Stimulated activated naive B cell treated with anti-CD40 and anti-IgM and Interleukin-4, amounts not matched to agents 10 μg/mL and 1 μg/mL and 100 μg/mL, for 72 hours (primary cell): ENCODE measurements at places on chromosomes 4 and X.

DNA sequence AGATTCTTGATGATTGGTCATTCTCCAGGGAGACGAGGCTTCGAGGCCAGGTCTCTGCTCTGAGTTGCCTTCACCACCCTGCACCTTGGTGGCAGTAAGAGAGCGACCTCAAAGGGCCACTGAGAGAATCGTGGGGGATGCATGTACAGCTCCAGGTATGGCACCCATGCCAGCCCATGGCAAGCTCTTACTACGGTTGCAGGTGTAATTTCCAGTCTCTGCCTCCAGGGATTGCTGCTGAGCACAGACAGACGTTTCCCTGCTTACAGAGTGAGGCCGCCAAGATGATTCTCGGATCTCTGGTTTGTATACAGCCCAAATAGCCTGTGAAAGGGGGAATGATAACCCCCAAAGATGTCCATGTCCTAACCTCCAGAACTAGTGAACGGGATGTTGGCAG is 16.3 kb upstream of the DRD5 start:
- DNase-seq, result peak; percentile 6

GRCh38 chrX:41302370-41302769 is 31.6 kb upstream of the DDX3X start:
- DNase-seq, result no peak

- no peak for DNase-seq
These were observed 227.9 kb upstream of the ZFP42 start for GRCh38 chr4:187767687-187768086.

- DNase-seq, result no peak
These were observed 514.5 kb upstream of the SMIM31 start for GRCh38 chr4:164239433-164239832.

DNA sequence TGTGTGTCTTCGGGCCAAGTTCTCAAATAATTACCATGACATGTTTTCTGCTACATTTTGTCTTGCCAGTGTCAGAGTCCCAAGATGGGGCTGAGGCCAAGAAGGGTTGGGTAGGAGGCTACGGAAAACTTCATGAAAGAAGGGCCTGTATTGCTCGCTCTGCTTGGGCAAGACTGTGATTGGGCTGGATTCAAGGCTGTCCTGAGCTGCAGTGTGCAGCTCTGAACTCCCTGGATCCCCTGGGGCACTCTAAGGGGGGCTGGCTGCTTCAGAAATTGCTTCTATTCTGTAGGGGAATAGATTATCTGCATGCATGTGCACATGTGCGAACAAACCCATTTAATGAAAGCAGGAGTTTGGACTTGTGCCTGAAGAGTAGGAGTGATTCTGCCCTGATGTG is 13.6 kb downstream of the TSPAN6 start:
- no peak for DNase-seq

GRCh38 chr4:80610199-80610598 is 274.7 kb downstream of the CFAP299 start:
- DNase-seq, result no peak

GRCh38 chr4:128009428-128009827 is 44.2 kb downstream of the ABHD18 start:
- no peak for DNase-seq

- no peak for DNase-seq
These were observed 1044.4 kb upstream of the DIAPH2 start for GRCh38 chrX:95640226-95640625.

DNA sequence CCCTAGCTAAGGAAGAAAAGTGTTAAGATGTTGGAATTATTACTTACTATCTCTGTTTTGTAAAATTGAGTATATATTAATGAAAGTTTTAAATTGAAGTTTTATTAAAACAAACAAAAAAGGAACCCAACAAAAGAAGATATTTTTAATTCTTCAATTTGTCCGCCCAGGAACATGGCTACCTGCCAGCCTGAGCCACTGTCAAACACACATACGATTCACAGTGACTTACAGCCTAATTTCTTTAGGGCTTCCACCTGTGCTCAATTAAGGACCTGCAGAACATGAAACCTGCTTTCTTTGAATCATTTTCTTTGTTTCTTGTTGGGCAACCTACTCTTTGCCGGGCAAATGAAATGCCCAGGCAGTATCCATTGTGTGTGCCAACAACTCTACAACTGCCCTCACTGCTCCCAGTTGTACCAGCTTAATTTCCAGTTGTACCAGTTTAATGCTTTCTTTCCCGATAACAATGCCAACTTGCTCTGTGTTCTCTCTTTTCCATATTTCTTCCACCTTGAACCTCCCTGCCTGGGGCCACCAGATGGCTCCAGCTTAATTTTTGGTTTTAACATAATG is 181.7 kb downstream of the GBA3 start:
- DNase-seq, result no peak

DNA sequence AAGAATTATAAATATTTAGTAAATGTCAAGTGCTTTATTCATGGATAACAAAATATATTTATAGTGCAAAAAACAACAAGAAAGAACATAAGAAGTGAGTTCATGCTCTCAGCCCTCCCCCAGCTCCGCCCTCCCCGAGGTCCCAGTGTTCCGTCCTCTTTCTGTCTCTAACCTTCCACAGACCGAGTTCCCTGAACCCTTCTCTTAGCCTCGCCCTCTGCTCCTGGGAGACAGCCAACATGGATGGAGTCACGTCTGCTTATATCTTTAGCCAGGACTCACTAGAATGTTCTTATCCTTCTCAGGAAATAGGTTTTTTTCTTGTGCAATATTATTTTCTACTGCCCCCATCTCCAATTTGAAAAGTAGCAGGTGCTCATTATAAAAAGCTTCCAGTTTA is 40.1 kb upstream of the HELT start:
- DNase-seq, result no peak

- DNase-seq, result no peak
These were observed 31.0 kb upstream of the PPARGC1A start for GRCh38 chr4:23920716-23921446.

DNA sequence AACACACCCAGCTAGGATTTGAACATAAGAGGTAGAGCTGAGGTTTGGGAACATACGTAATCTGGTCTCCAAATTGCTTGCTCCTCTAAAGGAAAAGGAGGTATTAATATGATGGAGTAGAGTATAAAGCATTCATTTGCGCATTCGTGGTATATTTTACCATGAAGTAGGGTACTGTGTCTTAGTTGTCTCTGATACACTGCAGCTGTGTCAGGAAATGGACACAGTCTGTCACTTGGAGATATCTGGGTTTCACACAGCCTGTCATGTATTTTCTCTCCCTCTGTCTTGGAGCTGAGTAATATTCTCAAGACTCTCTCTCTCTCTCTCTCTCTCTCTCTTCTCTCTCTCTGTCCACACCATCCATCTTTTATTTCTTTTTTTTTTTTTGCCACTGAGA is 274.8 kb upstream of the UGT8 start:
- DNase-seq, result no peak

DNA sequence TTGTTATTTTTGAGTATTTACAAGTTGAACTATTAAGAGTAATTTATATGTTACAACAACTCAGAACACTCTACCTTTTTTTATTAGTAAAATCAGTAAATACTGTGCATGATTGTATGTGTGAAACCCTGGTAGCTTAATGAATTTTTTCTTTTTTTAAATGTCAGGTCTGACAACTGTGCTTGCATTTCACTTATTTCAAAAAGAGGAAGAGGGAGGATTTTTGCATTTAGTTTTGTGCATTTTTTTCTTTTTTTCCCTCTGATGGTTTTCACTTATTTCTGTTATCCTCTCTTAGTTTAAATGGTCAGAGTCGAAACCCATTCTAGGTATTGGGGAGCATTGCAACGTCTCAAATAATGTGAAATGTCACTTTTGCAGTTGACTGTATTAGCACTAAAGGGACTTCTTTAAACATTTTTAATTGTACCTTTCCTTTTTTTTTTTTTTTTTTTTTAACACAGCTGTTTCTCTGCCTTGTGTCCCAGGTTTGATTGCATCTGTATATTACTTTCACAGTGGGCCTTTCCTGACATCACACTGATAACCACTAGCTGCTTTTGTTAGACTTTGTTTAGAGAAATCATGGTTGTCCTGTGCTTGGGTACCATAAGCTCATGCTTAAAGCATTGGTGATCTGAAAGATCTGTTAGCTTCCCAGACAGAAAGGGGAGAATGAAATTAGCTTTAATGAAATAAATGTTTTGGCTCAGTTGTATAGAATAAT is 28.5 kb downstream of the MOB1B start:
- DNase-seq, result no peak

DNA sequence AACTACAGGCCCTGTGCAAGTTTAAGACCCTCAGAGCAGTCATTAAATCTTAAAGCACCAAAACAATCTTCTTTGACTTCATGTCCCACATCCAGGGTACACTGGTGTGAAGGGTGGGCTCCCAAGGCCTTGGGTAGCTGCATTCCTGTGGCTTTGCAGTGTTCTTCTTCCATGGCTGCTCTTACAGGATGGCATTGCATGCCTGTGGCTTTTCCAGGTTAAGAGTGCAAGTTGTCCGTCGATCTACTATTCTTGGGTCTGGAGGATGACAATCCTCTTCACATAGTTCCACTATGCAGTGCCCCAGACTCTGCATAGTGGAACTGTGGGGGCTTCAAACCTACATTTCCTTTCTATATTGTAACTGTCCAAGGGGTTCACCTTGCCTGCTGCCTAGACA is 494.5 kb downstream of the CFAP47 start:
- no peak for DNase-seq

DNA sequence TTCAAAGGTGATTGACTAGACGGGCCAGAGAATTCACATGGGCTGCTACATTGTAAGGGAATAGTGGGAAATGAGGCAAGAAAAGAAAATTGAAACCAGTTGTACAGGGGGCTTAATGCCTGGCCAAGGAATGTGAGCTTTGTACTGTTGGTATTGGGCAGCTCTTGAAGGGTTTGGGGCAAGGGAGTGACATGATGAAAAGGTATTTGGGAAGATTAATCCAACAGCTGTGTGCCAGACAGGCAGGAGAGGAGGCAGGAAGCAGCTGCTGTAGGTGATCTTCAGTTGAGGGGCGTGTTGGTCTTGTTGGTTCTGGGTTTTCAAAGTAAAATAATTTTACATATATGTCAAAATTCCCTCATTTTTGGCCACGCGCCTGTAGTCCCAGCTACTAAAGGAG is 384.5 kb upstream of the TENM3 start:
- no peak for DNase-seq

DNA sequence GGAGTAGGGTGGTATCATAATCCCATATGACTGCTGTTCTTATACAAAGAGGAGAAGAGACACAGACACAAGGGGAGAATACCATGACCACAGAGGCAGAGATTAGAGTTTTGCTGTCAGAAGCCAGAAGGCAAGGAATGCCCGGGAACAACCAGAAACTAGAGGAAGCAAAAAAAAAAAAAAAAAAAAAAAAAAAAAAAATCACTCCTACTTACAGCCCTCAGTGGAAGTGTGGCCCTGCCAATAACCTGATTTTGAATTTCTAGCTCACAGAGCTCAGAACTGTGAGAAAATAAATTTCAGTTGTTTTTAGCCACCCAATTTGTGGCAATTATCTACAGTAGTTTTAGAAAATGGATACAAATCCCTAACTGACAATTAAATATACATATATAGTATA is 30.4 kb upstream of the UBE2NL start:
- DNase-seq, result no peak

DNA sequence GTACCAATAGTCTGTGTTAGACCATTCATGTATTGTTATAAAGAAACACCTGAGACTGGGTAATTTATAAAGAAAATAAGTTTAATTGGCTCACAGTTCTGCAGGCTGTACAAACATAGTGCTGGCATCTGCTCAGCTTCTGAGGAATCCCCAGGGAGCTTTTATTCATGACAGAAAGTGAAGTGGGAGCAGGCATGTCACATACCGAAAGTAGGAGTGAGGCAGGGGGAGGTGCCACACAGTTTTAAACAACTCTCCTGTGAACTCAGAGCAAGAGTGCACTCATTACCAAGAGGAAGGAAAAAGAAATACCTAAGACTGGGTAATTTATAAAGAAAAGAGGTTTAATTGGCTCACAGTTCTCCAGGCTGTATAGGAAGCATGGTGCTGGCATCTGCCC is 591.2 kb downstream of the PPP4R3C start:
- no peak for DNase-seq

DNA sequence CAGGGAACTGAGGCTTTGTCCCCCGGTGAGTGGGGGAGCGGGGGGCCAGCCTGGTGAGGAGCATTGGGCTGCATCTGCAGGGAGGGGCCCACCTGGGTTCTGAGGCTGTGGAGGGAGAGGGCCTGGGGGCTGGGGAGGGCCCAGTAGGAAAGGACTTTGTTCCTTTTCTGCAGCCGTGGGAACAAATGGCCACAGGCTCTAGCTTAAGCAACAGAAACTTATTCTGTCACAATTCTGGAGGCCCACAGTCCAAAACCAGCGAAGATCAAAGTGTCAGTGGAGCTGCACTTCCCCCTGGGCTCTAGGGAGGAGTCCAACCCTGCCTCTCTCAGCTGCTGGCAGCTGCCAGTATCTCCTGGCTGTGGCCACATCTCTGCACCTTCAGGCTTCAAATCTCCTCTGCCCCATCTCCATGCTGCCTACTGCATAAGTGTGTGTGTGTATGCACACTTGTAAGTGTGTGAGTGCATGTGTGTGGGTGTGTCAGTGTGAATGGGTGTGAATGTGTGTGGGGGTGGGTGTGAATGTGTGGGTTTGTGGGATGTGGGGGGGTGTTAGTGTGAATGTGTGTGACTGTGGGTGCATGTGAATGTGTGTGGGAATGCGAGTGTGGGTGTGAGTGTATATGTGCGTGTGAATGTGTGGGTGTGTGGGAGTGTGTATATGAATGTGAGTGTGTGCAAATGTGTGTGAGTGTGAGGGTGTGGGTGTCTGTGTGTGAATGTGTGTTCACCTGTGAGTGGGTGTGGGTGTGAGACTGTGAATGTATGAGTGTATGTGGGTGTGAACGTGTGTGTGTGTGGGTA is 204.5 kb upstream of the PSAPL1 start:
- DNase-seq, result no peak

DNA sequence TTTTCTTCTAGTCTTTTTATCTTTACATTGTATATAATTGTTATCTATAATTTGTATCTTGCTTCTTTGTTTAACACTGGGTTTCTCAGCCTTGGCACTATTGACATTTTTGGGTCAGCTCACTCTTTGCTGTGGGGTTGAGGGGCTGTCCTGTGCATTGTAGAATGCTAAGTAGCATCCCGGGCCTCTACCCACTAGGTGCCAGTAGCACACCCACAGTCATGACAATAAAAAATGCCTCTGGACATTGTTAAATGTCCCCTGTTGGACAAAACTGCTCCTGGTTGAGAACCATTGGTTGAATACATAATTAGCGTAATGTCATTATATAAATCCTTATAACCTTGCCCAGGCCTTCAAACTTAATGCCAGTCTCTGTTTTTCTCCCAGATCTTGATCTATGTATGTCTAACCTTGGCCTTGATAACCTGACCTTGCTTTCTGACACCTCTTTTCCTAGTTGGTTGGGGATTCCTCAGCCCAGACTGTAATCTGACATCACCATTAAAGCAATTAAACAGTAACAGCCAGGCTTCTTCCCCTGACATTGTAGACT is 46.1 kb downstream of the DCX start:
- DNase-seq, result no peak

GRCh38 chr4:79046016-79046592 is 106.9 kb upstream of the PAQR3 start:
- DNase-seq, result no peak

- no peak for DNase-seq
These were observed 32.7 kb upstream of the WFS1 start for GRCh38 chr4:6236816-6237390.
